ENCODE measurements at places on chromosomes 3 and 15.

DNA sequence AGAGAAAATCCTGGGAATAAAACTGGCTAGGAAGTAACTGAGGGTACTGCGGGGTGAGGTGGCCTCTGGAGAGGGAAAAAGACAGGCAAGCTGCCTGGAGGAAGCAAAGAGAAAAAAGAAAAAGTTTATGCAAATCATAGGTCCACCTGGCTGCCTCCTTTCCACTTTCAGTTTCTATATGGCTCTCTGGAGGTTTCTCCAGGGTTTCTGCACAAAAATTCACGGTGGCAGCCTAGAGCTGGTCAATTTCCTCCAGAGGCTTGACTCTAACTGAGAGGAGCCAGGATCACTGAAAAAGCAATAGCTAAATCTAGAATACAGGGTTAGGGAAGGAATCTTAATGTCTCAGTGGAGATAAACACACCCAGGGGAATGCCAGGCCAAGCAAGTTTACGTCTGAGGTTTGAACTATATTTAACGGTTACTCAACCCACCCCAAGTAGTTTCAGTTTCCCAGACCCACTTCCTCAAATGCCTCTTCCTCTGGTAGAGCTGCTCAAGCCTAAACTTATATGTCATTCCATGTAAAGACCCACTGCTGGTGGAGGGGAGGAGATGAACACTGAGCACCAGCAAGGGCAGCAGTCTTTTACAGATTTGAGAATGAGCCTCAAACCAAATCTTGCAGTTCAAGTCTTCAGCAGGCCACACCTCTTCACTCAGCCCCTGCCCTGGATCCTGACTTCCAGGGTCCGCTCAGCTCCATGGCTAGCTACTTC, 5.7 kb downstream of the LYSMD2 start:
- DNase-seq = no peak

DNA sequence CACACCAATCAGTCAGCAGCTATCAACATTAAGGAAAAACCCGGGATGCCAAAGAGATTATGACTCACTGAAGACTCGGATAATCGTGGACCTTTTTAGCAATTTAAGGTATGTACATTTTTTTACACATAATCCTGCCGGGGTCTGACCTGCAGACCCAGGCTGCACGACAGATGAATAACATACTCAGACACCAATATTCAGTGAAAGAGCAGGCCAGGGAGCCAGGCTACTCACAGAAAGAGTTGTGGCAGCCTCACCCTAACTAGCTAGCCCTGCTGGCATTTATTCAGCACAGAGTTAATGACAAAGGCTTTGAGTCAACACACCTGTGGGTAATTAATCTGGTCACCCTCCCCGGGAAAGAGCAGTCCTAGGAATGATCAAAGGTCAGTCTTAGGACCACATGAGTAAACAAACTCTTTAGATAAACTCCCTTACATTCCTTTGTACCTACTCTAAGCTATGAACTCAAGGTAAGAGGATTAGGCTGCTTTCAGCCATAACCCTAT, 727.5 kb downstream of the TBL1XR1 start:
- DNase-seq = no peak

DNA sequence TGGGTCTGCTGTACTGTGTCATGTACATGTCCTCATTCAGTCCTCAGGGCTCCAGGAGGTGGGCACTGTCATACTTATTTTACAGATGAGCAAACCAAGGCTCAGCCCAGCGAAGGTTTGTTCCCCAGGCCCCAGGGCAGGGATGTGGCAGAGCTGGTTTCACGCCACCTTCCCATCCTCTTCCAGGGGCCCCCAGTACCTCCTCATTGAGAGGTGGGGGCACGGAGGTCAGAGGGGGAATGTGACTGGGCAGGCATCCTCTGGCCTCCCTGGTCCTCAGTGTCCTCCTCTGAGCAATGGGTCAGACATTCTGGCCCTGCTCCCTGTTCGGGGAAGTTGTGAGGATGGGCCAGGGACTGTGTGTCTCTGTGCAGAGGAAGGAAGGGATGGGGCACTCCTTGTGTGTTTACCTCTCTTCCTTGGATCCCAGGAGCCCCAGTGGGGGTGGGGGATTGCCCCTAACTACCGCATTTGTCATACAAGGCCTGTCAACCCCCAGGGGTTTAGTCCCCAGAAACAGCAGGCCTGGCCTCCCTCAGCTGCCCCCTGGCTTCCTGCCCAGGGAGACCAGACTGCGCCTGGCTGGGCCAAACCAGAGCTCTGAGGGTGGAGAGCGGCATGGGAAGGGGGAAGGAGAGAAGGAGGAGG, 65.9 kb upstream of the LCTL start:
- DNase-seq = no peak

DNA sequence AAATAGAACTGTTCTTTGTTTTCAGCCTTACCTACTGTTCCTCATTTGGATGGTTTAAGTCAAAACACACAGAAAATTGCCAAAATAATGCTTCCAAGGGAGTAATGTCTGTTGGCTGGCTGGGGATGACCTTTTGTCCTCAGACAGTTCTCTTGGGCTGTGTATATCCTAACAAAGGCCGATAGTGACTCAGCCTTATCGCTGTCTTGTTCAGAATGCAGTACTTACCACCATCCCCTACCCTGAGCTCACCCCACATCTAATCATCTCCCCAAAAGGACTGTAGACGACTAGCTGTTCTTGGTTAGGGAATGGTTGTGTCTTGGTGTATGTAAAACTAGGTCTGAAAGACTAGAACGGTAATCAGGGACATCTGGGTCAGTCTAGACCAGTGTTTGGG, 35.0 kb downstream of the RAB11A start:
- no peak for DNase-seq

- DNase-seq = no peak
Measured at GRCh38 chr3:119639494-119640350, 20.7 kb downstream of the POPDC2 start.

Measured in NCI-H187 treated with DMSO at 0.1 percent for 48 hours (cell line).